GM10248 (cell line): ENCODE measurements at places on chromosomes 2 and 18.

GRCh38 chr2:55059793-55060192 lies 9.5 kb upstream of the RTN4 start:
- DNase-seq = no peak

GRCh38 chr18:43992741-43993140 lies 687.9 kb upstream of the SETBP1 start:
- DNase-seq = no peak

DNA sequence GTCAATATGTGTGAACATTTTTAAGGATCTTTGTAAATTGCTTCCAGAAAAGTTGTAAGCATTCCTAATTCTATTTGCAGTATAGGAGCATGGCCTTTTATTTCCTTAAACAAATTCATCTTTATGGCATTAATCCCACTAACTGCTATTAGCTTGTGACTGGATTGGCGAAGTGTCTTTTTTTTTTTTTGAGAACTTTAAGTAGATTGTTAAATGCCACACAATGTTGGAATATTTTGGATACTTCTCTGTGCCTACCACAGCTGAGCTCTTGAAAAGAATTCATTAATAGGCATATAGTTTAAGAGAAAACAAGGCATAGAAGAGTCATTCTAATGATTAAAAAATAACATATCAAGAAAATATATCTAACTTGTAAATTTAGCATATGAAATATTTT lies 129.7 kb downstream of the LAMA3 start:
- DNase-seq = no peak

GRCh38 chr2:43008388-43008787 lies 216.0 kb upstream of the HAAO start:
- no peak for DNase-seq
